ENCODE measurements at places on chromosomes 7 and 10.

DNA sequence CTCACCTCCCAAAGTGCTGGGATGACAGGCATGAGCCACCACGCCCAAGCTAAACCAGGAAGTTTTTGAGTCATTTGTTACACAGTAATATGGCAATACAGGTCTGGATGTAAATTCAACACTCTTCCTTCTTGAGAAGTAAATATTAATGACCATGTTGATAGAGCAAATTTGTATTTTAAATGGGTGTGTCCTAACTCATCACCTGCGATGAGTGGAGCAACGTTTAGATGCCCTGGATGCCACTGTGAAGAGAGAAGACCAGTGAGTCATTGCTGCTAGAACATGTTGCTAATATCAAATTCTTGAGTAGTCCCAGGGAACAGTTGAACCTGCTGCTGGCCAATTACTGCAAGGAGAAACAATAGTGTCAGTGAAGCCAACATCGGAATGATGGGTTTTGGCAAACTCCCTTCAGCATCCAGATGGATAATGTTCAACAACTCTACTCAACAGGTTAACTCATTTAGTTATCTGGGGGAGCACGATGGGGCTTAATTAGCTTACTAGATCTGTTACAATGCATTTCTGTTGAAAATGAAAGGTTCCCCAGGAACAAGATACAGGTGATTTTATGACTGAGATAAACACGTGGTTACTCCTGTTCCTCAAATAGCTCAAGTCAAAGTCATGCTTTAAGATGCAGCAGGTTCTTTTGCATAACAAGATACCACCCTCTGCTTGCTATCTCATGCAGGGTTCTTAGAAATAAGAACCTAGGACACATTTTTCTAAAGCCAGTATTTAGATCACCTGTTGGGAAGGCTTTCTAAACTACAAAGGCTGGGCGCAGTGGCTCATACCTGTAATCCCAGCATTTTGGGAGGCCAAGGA is 146.8 kb downstream of the CALN1 start:
- no peak for DNase-seq

DNA sequence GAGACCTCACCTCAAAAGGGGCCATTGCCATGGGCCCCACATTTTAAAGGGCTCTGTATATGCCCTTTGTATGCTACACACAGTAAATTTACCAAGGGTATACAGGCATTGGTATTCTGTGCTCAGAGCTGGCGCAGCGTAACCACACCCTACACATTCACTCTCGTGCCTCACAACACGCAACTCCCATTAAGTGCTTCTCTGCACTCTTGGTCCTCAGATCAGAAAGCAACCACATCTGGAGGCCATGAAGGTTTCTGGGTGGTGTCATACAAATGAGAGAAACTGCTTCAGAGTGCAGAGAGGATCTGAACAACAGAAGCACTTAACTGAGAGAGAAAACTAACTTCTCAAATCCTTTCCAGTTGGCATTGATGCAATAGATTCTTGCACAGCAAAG is 9.4 kb upstream of the CACUL1 start:
- DNase-seq = no peak

DNA sequence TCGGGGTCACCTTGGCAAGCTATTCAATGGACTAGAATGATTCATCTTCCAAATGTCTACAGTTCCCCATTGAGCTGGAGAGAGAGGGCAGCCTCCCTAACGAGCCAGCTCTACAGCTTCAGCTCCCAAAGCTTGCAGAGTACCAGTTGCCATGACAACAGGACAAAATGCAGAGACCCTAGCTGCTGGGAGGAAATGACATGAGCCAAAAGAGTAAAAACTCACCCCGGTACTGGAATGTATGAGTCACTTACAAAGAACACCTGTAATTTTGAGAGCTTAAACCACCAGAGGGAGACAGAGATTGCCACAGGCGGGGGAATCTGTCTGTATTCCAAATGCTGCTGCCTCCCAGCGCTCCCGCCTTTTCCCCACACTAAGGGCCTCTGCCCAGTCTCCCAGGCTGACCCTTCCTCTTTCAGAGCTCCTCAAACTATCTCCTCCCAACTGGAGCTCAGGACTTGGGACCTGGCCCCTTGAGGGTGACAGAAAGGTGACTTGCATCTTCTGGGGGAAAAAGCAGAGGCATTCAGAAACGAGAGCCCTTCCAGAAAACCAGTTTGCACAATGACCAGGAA is 95.5 kb downstream of the CUL2 start:
- DNase-seq = peak; percentile 23

DNA sequence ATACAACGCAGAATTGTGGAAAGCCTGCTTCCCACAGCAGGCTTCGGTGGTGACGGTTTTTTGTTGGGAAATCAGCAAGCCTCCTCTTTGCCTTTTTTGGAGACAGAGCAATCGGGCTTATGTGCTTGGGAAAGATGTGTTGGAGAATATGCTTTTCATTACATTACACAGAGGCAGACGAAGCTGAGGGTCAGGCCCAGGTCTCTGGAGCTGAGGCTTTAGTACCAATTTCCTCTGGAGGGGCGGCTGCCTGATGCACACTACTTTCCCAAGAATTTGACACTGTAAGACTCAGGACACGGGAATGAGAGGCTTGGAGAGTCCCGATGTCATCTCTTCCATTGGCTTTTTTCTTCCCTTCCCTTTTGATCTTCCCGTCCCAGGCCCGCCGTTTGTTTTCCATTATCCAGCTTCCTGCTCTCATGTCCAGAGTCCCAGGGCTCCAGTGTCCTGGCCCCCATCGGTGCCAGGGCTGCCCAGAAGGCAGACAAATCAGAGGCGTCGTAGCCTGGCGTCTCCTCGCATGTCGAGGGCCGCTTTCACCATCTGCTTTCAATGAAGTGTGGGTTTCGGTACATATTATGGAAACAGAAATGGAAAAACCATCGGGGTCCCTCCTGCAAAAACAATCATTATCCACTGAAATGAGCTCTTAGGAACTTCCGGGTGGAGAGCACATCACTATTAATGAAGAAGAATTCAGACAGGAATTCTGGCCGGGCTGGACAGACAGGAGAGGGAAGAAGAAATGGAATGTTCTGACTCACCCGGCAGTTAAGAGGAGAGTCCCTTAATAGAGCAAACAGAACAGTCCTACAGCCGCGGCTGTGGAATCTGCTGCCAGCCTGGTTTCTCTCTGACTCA is 123.0 kb upstream of the JCAD start:
- DNase-seq = no peak

- no peak for DNase-seq
These were observed 257.8 kb downstream of the ETV1 start for GRCh38 chr7:13731643-13732042.

DNA sequence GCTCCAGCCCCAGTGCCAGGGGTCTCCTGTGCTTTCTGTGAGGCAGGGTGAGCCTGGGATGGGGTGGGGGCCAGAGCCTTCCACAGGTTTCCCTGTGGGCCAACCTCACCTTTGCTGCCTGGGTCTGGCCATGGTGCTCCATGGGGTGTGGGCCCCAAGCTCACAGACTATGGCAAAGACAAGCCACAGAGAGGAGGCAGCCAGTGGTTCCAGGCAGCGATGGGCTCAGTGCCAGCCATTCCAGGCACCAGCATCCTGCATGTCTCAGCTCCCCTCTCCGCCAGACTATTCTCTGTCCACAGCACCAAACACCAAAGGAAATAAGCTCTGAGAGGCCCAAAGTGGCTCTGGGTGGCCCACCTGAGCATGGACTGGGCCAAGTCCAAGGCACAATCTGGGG is 133.5 kb downstream of the PTPN20 start:
- no peak for DNase-seq

DNA sequence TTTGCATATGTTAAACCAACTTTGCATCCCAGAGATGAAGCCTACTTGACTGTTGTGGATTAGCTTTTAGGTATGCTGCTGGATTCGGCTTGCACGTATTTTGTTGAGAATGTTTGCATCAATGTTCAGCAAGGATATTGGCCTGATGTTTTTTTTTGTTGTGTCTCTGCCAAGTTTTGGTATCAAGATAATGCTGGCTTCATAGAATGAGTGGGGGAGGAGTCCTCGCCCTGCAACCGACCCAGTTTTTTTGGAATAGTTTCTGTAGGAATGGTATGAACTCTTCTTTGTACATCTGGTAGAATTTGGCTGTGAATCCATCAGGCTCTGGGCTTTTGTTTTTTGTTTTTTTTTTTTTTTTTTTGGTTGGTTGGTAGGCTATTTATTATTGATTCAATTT is 147.9 kb downstream of the AHR start:
- DNase-seq = no peak

- DNase-seq = peak; percentile 5
These were observed 3.8 kb upstream of the DDX50 start for GRCh38 chr10:68897336-68897741.

DNA sequence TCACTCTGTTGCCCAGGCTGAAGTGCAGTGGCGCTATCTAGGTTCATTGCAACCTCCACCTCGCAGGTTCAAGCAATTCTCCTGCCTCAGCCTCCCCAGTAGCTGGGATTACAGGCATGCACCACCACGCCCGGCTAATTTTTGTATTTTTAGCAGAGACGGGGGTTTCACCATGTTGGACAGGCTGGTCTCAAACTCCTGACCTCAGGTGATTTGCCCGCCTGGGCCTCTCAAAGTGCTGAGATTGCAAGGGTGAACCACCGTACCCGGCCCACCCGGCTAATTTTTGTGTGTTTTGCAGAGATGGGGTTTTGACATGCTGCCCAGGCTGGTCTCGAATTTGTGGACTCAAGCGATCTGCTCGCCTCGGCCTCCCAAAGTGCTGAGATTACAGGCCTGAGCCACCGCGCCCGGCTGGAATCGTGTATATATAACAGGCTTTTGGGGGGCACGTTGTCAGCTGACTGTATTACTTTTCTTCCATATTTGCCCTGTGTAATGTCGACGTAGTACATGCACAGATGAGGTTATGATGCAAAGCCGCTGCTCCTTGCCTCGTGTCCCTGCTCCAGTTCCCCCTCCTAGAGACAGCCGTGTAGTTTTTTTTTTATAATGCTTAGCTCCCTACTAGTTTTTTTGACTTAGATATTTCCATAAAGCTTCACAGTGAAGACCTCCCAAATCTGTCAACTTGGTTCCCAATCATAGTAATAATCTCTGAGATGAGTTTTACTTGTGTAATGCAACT is 883 bp upstream of the TRA2A start:
- no peak for DNase-seq

GRCh38 chr7:16753932-16754855 is 639 bp downstream of the TSPAN13 start:
- peak; percentile 3 for DNase-seq

DNA sequence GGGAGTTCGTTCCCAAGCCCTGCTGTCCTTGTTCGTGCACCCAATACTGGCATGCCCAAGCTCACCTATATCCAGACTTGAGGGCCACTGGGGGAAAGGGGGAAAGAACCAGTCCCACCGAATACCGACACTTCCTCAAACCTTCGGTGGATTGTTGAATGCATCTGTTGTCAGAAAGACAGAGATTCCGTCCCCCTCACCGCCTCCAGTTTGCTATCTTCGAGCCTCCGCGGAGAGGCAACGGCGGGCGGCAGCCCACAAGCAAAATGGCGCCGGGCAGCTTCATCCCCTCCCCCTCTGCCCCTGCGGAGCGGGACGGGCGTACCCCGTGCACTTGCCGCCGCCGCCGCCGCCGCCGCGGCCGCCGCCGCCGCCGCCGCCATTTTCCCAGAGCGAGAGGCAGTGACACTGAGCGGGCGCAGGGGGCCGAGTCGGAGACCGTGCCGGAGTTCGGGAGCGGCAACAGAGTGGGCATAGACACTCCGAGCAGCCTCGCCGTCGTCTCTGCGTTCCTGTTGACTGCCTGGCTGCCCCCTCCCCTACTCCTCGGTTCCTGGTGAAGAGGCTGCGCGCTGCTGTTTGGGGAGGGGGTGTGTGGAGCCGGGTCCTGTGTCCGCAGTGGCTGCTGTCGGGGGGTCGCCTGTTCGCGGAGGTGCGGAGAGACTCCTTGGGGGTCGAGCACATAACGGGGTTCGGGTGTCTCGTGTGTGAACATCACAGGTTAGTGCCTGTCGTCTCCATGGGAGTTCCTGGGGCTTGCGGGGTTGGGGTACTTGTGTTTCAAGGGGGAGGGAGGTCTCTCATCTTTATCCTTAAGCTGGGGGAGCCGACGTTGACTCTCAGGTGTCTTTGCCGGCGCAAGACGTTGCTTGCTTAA is at the start of gene KMT2E:
Gene KMT2E (plus strand): TSS at position 390 of the 877 bp plus-strand sequence. CDS start 26,748 bp downstream, outside the sequence.
- peak; percentile 92 for DNase-seq

GRCh38 chr10:132136097-132136521 is 50.6 kb upstream of the DPYSL4 start:
- no peak for DNase-seq

DNA sequence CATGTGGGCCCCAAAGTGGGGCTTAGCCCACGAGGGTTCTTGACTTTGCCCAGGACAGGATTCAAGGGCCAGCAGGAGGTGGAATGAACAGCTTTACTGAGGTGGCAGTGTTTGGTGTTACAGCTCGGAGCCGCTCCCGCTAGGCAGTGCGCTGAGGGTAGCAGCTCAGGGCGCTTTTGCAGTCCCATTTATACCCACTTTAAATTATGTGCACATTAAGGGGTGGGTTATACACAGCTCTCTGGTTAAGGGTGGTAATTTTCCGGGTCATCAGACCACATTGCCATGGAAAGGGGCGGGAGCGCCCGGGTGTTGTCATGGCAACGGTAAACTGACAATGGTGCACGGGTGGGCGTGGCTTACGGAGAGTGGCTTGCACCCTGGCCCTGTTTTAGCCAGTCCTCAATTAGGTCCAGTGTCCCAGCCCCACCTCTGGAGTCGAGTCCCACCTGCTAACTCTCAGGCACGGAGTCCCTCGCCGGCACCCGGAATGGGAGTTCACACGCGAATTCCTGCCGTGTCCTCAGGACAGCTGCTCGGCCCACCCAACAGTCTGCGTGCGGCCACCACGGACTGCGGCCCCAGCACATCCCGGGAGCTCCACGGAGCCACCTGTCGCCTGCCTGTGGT is 58.2 kb upstream of the PDGFA start:
- DNase-seq = no peak

DNA sequence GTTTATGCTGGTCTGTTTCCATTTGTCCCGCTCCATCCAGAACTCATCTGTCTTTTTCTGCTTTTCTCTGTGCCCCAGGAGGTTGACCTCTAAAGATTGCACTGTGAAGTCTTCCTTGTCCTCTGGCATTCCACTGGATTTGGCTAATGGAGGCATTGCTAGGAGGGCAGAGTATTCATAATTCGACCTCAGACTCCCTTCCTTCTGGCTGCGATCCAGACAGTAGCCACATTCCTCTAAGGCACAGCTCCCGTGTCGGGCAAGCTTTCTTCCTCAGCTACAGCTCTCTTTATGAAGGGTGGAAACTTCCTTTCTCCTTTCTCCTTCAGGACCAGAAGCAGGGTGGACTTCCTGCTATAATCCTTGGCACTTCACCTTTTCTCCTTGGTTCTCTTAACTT is 175.9 kb downstream of the BAMBI start:
- no peak for DNase-seq

DNA sequence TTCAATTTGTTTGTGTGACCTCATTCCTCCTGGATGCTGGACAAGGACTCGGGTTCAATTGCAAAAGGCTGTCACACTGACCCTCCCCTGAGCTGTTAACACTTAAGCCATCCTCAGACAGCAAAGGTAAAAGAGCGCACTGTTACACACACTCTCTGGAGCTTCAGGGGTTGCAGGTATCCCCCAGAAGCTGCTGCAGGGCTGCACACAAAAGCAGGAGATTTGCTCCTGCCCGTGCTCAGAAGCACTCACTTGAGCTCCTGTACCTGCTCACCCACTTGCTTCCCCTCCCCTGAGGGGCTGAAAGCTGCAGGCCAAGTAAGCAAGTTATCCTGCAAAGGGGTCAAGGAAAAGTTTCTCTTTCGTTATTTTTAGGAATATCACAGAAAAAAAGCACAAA is 886.2 kb upstream of the ZWINT start:
- no peak for DNase-seq
